Body of pancreas (tissue), 4 donors: ENCODE measurements at places on chromosomes 2 and 18.

DNA sequence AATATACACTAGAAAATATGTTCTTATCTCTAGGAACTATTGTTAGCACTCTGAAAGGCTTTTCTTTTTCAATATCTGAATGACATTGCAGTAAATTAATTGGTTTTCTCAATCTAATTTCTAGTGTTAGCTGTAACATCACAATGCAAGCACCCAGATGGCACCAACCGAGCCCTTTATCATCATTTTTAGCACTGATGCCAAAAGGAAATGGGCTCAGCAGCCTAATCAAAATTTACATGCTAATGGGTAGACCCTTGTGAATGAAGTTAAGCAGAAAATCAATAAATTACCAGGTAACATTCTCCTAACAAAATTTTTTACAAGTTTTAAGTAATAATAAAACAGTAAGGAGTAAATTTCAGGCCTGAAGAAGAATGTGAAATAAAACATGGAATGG lies 53.5 kb upstream of the PGAP1 start:
- H3K36me3 ChIP-seq, result no peaks in the 10 kb centered on the region
- H3K4me1 ChIP-seq, result no peaks in the 10 kb centered on the region
- no peak for DNase-seq

DNA sequence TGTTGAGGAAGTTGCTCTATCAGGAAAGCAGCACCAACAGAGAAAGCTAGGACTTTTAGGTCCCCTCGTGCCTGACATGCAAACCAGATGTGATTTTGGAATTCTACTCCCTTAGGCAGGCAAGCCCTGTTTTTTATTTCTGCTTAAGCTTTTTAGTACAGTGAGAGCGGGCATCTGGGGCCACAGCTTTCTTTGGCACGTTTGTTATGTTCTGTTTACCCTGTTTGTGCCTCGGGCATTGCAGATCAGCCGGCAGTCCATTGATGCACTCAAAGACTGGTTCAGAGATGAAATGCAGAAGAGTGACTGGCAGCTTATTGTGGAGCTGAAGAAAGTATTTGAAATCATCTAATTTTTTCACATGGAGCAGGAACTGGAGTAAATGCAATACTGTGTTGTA lies 61.9 kb downstream of the EIF5B start:
- no peaks in the 10 kb centered on the region for H3K36me3 ChIP-seq
- H3K27ac ChIP-seq, result no peak overlapping the region
- H3K4me3 ChIP-seq, result no peak overlapping the region
- no peak for DNase-seq
- no peaks in the 10 kb centered on the region for H3K4me1 ChIP-seq

- no peak overlapping the region for H3K27ac ChIP-seq
- no peaks in the 10 kb centered on the region for H3K27me3 ChIP-seq
- no peak for DNase-seq
Measured at GRCh38 chr2:6909431-6910385, 7.5 kb upstream of the RNF144A start.

GRCh38 chr2:64218137-64218802 lies 74.0 kb upstream of the PELI1 start:
- no peak for DNase-seq
- no peak overlapping the region for H3K27ac ChIP-seq
- no peaks in the 10 kb centered on the region for H3K27me3 ChIP-seq
- H3K4me3 ChIP-seq, result no peak overlapping the region
- peaks cover 29% of the 10 kb centered on the region for H3K4me1 ChIP-seq

DNA sequence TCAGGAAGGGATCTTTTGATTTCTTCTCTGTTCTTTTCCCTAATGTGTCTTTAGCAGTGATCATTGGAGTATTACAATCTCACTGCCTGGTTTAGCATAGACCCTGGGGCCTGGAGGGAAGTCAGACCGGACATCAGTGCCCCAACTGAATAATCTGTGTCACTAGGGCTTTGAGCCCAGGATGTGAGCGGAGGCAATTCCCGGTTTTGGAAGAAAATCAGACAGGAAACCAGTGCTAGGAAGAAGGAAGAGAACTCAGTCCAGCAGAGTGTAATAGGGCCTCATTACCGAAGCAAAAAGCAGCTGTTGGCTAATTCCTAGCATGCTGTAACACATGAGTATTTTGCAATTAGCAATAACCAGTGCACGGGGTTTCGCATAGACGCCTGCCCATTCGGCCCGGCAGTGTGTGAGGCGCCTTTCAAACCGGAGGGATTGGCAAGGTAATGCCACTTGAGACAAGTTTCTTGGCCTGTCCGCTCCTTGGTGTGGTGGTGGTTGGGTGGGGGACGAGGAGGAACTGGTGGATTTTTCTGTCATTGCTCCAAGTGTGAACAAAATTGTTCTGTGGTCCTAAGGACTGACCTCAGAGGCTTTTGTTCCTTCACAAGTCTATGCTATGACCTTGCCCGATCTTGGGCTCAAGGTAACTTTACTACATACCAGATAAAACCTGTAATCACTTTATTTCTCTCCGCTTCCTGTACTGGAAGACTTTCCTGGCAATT lies 2.8 kb downstream of the FOSL2 start:
- H3K27me3 ChIP-seq, result no peaks in the 10 kb centered on the region
- no peak overlapping the region for H3K4me3 ChIP-seq
- peak; percentile 67 for DNase-seq
- peaks cover 57% of the 10 kb centered on the region for H3K4me1 ChIP-seq
- H3K36me3 ChIP-seq, result no peaks in the 10 kb centered on the region

DNA sequence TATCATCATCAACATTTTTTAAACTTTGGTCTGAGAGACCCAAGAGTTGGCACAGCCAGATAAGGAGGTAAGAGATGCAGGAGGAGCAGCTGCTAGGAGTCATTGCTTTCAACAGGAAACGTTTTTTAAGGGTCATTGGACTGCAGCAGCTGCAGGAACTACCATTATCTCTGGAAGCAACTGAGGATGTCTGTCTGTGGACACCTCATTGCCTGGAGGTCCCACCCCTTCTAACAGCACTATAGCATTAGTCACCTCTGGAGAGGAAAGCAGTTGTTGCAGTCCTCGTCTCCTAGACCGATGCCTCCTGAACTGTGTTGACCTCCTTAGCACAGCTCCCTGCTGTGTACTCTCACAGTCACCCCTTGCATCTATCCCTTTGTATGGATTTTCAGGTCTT lies 21.5 kb upstream of the FSHR start:
- DNase-seq, result no peak
- no peaks in the 10 kb centered on the region for H3K27me3 ChIP-seq
- no peaks in the 10 kb centered on the region for H3K4me1 ChIP-seq
- H3K27ac ChIP-seq, result no peak overlapping the region
- no peaks in the 10 kb centered on the region for H3K36me3 ChIP-seq
